Heart right ventricle (tissue), 16 donors: ENCODE measurements at places on chromosomes 5 and 9.
A peak's percentile ranks its signal among the peaks of the same experiment; 100 is the strongest.

- no peak overlapping the region for H3K27ac ChIP-seq
- H3K4me3 ChIP-seq: no peak overlapping the region
- no peaks in the 10 kb centered on the region for H3K4me1 ChIP-seq
- no peak for DNase-seq
- H3K27me3 ChIP-seq: no peaks in the 10 kb centered on the region
These were observed 63.5 kb downstream of the C9orf50 start for GRCh38 chr9:129557192-129558036.

DNA sequence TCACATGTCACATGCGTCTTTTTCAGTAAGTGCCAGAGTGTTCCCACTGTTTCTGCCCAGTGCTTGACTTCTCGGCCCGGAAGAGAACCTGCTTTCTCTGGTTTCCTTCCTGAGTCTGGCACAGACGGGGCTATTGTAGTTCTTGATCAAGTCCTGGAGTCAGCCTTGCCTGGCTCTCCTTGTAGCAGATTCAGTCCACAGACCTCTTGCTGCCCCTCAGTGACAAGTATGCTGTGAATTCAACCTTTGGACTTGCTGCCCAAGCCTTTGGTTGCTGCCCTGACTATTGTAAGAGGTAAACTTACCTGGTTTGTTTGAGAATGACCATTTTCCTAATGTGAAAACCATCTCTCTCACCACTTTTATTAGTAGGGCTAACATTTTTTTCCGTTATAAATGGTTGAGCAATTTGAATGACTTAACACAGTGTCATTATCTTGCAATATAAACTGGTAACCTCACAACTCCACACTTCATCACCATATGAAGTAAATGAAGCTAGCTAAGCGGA is 24.7 kb downstream of the ZBTB34 start:
- H3K4me1 ChIP-seq: peaks cover 17% of the 10 kb centered on the region
- no peak for DNase-seq
- H3K36me3 ChIP-seq: no peaks in the 10 kb centered on the region
- H3K4me3 ChIP-seq: no peak overlapping the region
- peak overlapping the region; percentile 54 for H3K27ac ChIP-seq

- no peaks in the 10 kb centered on the region for H3K36me3 ChIP-seq
- H3K27me3 ChIP-seq: no peaks in the 10 kb centered on the region
- H3K4me1 ChIP-seq: peaks cover 7% of the 10 kb centered on the region
These were observed 91.0 kb upstream of the GNAQ start for GRCh38 chr9:78122631-78123030.

GRCh38 chr9:108108852-108109448 is 619.4 kb upstream of the KLF4 start:
- H3K36me3 ChIP-seq: no peaks in the 10 kb centered on the region
- H3K4me3 ChIP-seq: no peak overlapping the region
- H3K27ac ChIP-seq: no peak overlapping the region
- no peaks in the 10 kb centered on the region for H3K4me1 ChIP-seq

- DNase-seq: no peak
- H3K36me3 ChIP-seq: no peaks in the 10 kb centered on the region
- H3K27ac ChIP-seq: no peak overlapping the region
- H3K4me1 ChIP-seq: no peaks in the 10 kb centered on the region
These were observed 1.2 kb upstream of the F12 start for GRCh38 chr5:177410575-177410974.

DNA sequence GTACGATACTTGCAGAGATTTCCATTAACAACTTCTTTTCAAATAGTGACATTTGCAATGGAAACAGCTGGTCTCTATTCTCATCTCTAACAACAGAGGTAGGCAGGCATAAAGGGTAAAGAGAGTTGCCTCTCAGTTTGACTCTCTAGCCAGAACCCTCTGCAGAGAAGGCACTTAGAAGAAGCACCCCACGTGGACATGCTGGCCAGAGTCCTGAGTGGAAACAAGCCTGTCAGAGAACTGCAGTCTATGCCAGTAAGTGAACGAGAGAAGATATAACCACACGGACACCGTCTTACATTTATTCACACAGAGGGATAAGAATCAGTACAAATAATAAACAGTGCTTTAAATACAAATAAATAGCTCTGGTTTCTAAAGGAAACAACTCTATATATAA is 11.0 kb upstream of the LHX6 start:
- no peak overlapping the region for H3K4me3 ChIP-seq
- H3K36me3 ChIP-seq: peaks cover 7% of the 10 kb centered on the region
- DNase-seq: peak; percentile 59
- H3K27ac ChIP-seq: no peak overlapping the region

DNA sequence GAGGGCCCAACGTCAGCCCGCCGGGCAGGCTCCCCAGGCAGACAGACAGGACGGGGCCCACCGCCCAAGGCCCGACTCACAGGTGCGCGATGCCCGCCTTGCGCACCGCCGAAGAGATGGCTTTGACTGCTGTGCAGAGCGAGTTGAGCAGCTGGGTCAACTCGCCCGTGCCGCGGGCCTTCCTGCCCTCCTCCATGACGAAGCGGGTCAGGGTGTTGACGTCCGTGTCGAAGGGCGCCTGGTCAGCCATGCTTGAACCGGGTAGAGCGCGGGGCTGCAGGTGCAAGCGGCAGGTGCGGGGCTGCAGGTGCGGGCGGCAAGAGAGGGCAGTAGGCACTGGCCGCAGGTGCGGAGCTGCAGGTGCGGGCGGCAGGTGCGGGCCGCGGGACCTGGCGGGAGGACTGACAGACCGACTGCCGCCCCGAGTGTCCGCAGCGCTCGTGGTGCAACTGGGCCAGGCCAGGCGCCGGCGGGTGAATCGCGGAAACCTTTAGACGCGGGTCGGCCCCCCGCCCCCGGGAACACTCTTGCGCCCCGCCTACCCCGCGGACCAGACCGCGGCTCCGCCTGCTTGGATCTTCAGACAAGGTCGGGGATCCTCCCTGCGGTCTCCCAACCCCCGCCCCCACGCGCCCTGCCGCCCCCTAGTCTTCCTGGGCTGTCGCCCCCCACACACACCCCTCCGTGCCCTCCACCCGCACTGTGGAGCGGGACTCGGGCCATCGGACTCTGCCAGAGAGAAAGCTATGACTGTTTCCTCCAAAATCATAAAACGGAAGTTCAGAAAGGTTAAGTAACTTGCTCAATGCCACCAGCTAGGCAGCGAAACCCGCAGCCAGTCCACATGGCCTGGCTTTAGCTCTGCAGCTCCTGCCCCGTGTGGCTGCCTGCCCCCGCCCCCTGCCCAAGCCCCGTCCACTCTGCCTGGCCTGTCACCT is at the start of gene FBP1:
FBP1 (minus strand) TSS at position 458 of the 938 bp plus-strand sequence; CDS start at position 250, 208 bp downstream.
- DNase-seq: peak; percentile 27
- peaks cover 8% of the 10 kb centered on the region for H3K4me1 ChIP-seq
- peaks cover 11% of the 10 kb centered on the region for H3K27me3 ChIP-seq
- H3K36me3 ChIP-seq: no peaks in the 10 kb centered on the region
- H3K27ac ChIP-seq: no peak within 1 kb of the TSS
- peak within 1 kb of the TSS; percentile 56 for H3K4me3 ChIP-seq

DNA sequence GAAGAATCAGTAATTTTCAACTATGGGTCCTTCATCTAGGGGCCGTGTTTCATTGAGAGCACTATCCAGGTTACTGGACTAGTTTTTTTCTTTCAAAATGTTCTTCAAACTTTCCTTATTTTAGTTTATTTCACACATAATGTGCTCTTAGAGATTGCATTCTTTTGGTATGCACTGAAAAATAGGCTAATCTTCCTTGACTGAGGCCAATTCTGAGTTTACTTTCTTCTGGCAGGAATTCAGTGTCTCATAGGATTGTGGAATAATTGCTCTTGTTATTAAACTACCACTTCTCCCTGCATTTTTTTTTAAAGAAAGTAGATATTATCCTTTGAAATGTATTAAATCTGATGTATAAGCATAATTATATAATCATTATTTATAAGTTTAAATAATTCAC is 624.5 kb downstream of the RAB3C start:
- H3K4me3 ChIP-seq: no peak overlapping the region
- H3K4me1 ChIP-seq: peaks cover 30% of the 10 kb centered on the region
- DNase-seq: no peak
- no peaks in the 10 kb centered on the region for H3K36me3 ChIP-seq
- peak overlapping the region; percentile 29 for H3K27ac ChIP-seq

- no peaks in the 10 kb centered on the region for H3K36me3 ChIP-seq
- DNase-seq: peak; percentile 60
- H3K27ac ChIP-seq: no peak overlapping the region
- H3K4me3 ChIP-seq: no peak overlapping the region
- no peaks in the 10 kb centered on the region for H3K27me3 ChIP-seq
- no peaks in the 10 kb centered on the region for H3K4me1 ChIP-seq
These were observed 79.2 kb upstream of the IL7R start for GRCh38 chr5:35777358-35778087.

- H3K4me1 ChIP-seq: peaks cover 8% of the 10 kb centered on the region
- H3K27ac ChIP-seq: no peak overlapping the region
- H3K27me3 ChIP-seq: no peaks in the 10 kb centered on the region
- H3K4me3 ChIP-seq: no peak overlapping the region
- DNase-seq: no peak
These were observed 244.1 kb downstream of the ELAVL2 start for GRCh38 chr9:23581931-23582330.

DNA sequence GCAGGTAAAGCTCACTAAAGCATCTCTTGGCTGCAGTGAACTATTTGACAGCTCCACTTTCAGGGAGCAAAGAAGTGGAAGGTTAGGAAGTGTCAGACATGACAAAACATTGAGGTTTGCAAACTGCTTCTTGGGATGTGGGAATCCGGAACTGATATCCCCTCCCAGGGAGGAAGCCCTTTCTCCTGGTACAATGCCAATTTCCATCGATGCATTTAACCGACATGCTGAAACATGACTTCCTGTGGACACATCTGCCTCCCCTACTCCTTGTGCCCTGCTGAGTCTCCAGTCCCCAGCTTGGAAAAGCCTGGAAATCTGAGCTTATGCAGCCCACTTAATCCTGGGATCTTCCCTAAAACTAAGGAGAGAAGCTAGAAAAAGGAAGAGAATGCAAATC is 323.1 kb upstream of the DAP start:
- no peak overlapping the region for H3K4me3 ChIP-seq
- no peaks in the 10 kb centered on the region for H3K36me3 ChIP-seq
- DNase-seq: no peak
- no peaks in the 10 kb centered on the region for H3K4me1 ChIP-seq
- no peaks in the 10 kb centered on the region for H3K27me3 ChIP-seq

DNA sequence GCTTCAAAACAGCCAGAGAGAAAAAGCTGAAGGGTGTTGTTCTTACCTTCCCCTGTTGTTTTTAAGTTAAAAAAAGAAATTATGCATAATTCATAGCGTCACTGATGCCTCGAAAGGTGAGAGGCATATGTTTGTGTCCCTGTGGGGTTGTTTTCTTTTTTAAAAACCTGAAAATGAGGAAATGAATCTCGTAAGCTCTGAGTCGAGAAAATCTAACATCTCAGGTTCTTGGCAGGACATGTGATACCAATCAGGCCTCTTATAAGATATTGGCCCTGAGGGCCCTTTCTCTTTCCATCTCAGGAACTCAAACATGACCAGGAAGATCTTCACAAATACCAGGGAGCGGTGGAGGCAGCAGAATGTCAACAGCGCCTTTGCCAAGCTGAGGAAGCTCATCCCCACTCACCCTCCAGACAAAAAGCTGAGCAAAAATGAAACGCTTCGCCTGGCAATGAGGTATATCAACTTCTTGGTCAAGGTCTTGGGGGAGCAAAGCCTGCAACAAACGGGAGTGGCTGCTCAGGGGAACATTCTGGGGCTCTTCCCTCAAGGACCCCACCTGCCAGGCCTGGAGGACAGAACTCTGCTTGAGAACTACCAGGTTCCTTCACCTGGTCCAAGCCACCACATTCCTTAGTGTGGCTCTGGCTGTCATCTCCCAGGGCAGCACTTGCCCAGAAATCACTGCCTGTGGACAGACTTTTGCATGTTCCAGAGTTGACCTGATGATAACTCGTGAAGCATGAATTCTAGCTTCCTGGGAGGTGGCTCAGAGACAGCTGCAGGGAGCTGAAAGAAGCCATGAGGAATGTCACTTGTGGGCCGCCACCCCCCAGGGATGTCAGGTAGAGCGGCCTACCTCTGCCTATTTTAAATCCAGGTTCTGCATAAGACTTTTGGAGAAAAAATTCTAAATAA is at the start of gene TAL2:
TAL2 (plus strand) TSS at position 274 of the 921 bp plus-strand sequence; CDS start at position 314, 40 bp downstream.
- no peak within 1 kb of the TSS for H3K4me3 ChIP-seq
- H3K27ac ChIP-seq: no peak within 1 kb of the TSS
- DNase-seq: no peak
- H3K36me3 ChIP-seq: no peaks in the 10 kb centered on the region
- no peaks in the 10 kb centered on the region for H3K4me1 ChIP-seq
- peaks cover 12% of the 10 kb centered on the region for H3K27me3 ChIP-seq

DNA sequence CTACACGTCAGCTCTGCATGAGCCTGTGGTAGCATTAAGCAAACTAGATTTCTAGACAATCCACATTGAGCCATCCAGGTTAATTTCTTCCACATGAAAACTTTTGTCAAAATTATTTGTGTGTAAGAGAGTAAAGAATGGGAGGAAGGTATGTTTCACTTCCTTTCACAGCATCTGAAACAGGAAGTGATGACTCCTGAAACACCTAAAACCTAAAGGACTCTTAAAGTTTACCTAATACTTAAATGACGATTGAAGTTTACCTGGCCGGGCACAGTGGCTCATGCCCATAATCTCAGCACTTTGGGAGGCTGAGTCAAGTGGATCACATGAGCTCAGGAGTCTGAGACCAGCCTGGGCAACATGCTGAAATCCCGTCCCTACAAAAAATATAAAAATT is 223.8 kb downstream of the CEMIP2 start:
- no peak overlapping the region for H3K4me3 ChIP-seq
- H3K27me3 ChIP-seq: peaks cover 5% of the 10 kb centered on the region
- no peaks in the 10 kb centered on the region for H3K4me1 ChIP-seq
- H3K27ac ChIP-seq: no peak overlapping the region
- DNase-seq: no peak
- no peaks in the 10 kb centered on the region for H3K36me3 ChIP-seq

DNA sequence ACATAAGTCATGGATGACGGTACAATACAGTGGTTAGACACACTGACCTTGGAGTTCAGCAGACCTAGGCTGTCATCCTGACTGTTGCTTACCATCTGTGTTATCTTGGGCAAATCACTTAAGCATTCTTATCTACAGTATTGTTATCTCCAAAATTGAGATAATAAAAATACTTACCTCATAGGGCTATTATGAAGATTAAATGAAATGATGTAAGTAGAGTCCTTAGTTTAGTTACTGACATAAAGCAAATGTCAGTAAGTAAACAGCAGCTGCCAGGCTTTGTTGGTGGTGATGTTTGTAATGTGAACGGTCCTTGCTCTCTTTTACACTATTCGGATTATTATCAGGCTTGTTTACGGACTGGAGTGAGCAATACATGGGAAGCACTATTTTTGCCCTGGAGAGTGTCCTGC is 107.3 kb upstream of the DPYSL3 start:
- H3K27me3 ChIP-seq: no peaks in the 10 kb centered on the region
- DNase-seq: no peak
- H3K27ac ChIP-seq: no peak overlapping the region
- H3K36me3 ChIP-seq: no peaks in the 10 kb centered on the region

DNA sequence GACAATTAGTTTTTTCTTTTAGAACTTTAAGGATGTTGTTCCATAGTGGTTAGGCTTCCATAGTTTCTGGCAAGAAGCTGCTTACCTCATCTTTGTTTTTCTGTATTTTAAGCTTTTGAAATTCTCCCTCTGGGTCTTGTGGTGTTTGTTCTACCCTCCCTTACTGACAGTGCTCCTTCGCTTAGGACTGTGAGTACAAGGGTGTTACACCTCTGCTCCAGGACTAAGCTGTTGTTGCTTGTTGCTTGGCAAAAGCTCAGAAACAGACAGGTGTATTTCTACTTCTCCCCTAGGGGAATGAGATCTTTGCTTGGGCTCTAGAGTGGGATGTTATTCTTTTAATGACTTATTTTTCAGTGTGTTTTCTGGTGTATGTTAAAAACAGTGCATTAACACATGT is 225.2 kb downstream of the WDR70 start:
- H3K36me3 ChIP-seq: no peaks in the 10 kb centered on the region
- H3K27ac ChIP-seq: no peak overlapping the region
- H3K27me3 ChIP-seq: no peaks in the 10 kb centered on the region
- no peak overlapping the region for H3K4me3 ChIP-seq
- H3K4me1 ChIP-seq: no peaks in the 10 kb centered on the region

- peaks cover 8% of the 10 kb centered on the region for H3K27me3 ChIP-seq
- H3K4me3 ChIP-seq: no peak overlapping the region
- H3K36me3 ChIP-seq: no peaks in the 10 kb centered on the region
These were observed 32.2 kb downstream of the PRLR start for GRCh38 chr5:35198075-35198474.
